ENCODE measurements at places on chromosomes 4 and X. TPM values are rescaled to one million over a fixed set of nuclear protein-coding genes. Genes with fewer than 3 reads are reported as not detected.

CLNK gene
- total RNA-seq, result not detected

TRPC3 gene
- total RNA-seq, result 1.7 TPM

SASH3 gene
- total RNA-seq, result not detected

BEX5 gene
- 0.33 TPM for total RNA-seq

EPGN gene
- total RNA-seq, result 1.1 TPM

ADH1A gene
- not detected for total RNA-seq

CDS1 gene
- 0.37 TPM for total RNA-seq

TRIM2 gene
- total RNA-seq, result 68.0 TPM

GC gene
- total RNA-seq, result not detected

AFP gene
- total RNA-seq, result 1.7 TPM

SMPX gene
- total RNA-seq, result not detected

LONRF3 gene
- total RNA-seq, result 1.00 TPM

TRIML2 gene
- total RNA-seq, result not detected

DMD gene
- 3.9 TPM for total RNA-seq

CMC4 gene
- 10.5 TPM for total RNA-seq

CCDC149 gene
- 13.5 TPM for total RNA-seq

ARHGAP36 gene
- total RNA-seq, result not detected

TCEAL5 gene
- not detected for total RNA-seq

USP51 gene
- total RNA-seq, result 2.5 TPM

EIF2S3 gene
- total RNA-seq, result 389 TPM

SYTL5 gene
- total RNA-seq, result 0.66 TPM

CNKSR2 gene
- total RNA-seq, result 2.4 TPM

NOX1 gene
- not detected for total RNA-seq

UGT2B7 gene
- not detected for total RNA-seq

ADGRG2 gene
- total RNA-seq, result not detected

SCD5 gene
- 3.7 TPM for total RNA-seq

LRIT3 gene
- 0.11 TPM for total RNA-seq

TEX13D gene
- total RNA-seq, result not detected

HTN1 gene
- total RNA-seq, result not detected

UGT2B15 gene
- total RNA-seq, result not detected

TMPRSS11B gene
- not detected for total RNA-seq

IL21 gene
- not detected for total RNA-seq

CDK16 gene
- total RNA-seq, result 124 TPM

ADH4 gene
- not detected for total RNA-seq

TMEM271 gene
- not detected for total RNA-seq

HERC5 gene
- 2.7 TPM for total RNA-seq

SORCS2 gene
- 1.5 TPM for total RNA-seq

FAM47B gene
- not detected for total RNA-seq

SYAP1 gene
- 52.1 TPM for total RNA-seq

COPS4 gene
- 77.6 TPM for total RNA-seq

SLC38A5 gene
- total RNA-seq, result 60.2 TPM

TMEM31 gene
- not detected for total RNA-seq

TEC gene
- 1.3 TPM for total RNA-seq

GPC3 gene
- not detected for total RNA-seq

TMSB15C gene
- total RNA-seq, result 6.2 TPM

Data from uterine smooth muscle cell (primary cell).